Astrocyte (in vitro differentiated cells and primary cell): ENCODE measurements at places on chromosomes 13 and 19. TPM values are rescaled to one million over a fixed set of nuclear protein-coding genes. Genes with fewer than 3 reads are reported as not detected.

The PCP2 gene
- not detected in 2 replicates for total RNA-seq

GRCh38 chr19:38405276-38405675 lies 2.4 kb downstream of the FAM98C start:
- no peak for DNase-seq

The ZNF418 gene
- total RNA-seq: 5.5 and 10.4 TPM in 2 replicates

- DNase-seq: no peak
These were observed 7.0 kb upstream of the RCN3 start for GRCh38 chr19:49520705-49521319.

- no peak for DNase-seq
These were observed 1.0 kb downstream of the FLT1 start for GRCh38 chr13:28493740-28494503.

- no peak for DNase-seq
These were observed 12.4 kb downstream of the C19orf25 start for GRCh38 chr19:1466461-1467214.

The ZNF181 gene
- total RNA-seq: 4.8 and 5.2 TPM in 2 replicates

The SLITRK6 gene
- total RNA-seq: 5.9 and 6.3 TPM in 2 replicates

GRCh38 chr13:52896827-52897659 lies 48.6 kb upstream of the PCDH8 start:
- no peak for DNase-seq

The UGGT2 gene
- total RNA-seq: 36.1 and 36.2 TPM in 2 replicates

The KPNA3 gene
- 54.9 and 62.0 TPM in 2 replicates for total RNA-seq

DNA sequence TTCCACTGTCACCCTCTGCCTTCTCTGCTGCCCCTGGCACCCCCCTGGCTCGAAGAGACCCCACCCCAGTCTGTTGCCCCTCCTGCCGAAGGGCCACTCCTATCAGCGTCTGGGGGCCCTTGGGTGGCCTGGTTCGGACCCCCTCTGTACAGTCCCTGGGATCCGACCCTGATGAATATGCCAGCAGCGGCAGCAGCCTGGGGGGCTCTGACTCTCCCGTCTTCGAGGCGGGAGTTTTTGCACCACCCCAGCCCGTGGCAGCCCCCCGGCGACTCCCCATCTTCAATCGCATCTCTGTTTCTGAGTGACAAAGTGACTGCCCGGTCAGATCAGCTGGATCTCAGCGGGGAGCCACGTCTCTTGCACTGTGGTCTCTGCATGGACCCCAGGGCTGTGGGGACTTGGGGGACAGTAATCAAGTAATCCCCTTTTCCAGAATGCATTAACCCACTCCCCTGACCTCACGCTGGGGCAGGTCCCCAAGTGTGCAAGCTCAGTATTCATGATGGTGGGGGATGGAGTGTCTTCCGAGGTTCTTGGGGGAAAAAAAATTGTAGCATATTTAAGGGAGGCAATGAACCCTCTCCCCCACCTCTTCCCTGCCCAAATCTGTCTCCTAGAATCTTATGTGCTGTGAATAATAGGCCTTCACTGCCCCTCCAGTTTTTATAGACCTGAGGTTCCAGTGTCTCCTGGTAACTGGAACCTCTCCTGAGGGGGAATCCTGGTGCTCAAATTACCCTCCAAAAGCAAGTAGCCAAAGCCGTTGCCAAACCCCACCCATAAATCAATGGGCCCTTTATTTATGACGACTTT lies 2.0 kb downstream of the ZFP36 start:
- DNase-seq: no peak
